ENCODE measurements at places on chromosomes 2 and 18.

DNA sequence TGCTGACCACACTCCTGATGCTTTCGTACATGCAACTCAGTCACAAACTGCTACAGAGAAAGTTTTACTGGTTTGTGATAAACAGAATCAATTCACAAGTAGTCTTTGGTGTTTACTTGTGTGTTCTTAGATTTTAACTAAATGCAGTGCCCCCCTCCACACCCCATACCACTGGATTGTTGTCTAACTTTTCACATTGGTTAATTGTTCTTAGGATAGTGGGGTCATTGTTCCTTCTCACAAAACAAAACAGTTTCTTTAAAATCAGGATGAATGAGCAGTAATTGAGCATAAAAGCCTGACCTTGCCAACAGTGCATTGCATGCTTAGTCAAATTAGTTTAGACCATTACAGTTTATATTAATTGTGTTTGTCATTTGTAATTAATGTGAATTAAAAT is 14.1 kb upstream of the PNPT1 start:
- DNase-seq, result no peak

DNA sequence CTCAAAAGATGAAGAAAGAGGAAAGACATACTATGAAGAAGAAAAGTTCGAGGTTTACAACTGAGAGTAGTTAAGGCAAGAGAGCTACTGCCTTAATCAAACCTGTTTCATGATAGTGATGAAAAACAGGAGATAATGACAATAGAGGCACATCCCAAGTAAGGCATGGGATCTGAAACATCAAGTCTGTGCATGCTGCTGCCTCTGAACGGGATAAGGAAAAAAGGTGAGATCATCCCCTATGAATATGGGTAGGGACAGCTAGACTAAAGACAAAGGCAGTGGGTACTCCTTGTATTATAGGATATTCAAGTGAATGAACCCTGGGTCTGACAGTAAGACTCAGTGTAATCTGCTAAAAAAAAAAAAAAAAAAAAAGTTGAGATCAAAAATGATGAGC is 3.0 kb downstream of the EXOC6B start:
- DNase-seq, result no peak

GRCh38 chr18:59123588-59124369 is 15.9 kb upstream of the SEC11C start:
- DNase-seq, result no peak

DNA sequence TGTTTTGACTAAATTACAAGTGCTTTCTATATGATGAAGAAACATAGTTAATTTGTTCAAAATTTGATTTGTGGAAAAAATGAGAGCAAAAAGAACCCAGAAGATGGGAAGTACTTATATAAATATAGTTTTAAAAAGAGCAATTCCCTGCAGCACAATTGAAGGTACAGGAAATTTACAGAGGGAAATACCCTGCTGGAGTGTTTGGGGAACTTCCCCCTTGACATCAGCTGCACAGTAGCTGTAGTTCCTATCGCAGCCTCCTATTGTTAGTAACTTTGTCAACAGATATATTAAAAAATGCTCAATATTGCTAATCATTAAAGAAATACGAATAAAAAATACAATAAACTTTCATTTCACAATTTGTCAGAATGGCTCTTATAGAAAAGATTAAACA is 1118.8 kb upstream of the ZEB2 start:
- no peak for DNase-seq

- no peak for DNase-seq
These were observed 32.9 kb upstream of the ALK start for GRCh38 chr2:29954316-29954715.

GRCh38 chr2:9118383-9118960 is 88.1 kb upstream of the ASAP2 start:
- no peak for DNase-seq

GRCh38 chr2:119758881-119759450 is 756 bp upstream of the PTPN4 start:
- no peak for DNase-seq

DNA sequence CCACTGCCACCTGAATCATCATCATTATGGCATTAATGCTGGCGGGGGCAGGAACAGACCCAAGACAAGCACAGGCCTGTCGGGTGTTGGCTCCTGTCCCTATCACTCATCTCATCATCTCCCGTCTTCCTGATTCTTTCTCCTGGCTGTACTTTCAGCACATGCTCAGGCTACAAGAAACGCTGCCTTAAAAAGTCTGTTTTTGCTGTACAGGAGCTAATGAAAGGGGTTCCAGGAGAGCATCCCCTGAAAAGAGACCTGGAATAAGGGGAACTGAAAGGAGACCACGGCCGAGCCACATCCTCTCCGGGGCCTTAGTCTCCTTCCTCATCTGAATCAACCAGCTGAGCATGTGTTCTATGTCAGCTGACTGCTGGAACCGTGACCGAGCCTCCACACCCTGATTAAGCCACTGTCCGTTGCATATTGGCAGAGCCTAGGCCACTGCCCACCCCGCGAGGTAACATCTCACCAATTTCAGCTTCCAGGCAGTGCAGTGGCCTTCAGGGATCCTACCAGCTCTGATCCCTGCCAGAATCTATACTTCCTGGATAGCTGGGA is 62.6 kb downstream of the DNMT3A start:
- no peak for DNase-seq

All from brain pericyte (primary cell).